NCI-H187 (cell line): ENCODE measurements at places on chromosomes 4 and X.

DNA sequence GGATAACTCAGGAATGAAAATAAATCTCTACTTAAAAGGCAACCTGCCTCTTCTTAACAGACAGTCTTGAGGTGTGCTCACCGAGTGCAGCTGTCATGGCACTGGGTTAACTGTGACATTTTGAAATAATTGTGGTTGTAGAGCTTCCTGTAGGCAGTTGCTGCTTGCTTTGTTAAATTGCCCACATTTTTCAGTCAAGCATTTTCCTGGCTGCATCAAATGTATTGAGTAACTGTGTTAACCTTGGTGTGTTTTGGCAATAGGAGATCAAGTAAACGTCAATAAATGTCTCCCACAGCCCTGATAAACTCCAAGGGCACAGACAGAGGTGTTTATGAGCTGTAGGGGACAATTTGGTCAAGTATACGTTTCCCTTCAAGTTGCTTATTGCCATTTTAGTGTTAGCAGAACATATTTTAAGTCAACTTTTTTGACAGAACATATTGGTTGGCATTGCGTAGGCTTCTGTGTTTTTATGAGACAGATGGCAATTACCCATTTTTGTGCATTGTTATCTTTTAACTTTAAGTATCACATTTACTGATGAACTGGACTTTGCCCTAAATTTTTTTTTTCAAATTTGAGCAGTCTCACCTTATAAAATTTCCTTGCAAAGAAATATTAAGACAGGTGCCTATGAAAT, 527.4 kb downstream of the C4orf33 start:
- DNase-seq: no peak

DNA sequence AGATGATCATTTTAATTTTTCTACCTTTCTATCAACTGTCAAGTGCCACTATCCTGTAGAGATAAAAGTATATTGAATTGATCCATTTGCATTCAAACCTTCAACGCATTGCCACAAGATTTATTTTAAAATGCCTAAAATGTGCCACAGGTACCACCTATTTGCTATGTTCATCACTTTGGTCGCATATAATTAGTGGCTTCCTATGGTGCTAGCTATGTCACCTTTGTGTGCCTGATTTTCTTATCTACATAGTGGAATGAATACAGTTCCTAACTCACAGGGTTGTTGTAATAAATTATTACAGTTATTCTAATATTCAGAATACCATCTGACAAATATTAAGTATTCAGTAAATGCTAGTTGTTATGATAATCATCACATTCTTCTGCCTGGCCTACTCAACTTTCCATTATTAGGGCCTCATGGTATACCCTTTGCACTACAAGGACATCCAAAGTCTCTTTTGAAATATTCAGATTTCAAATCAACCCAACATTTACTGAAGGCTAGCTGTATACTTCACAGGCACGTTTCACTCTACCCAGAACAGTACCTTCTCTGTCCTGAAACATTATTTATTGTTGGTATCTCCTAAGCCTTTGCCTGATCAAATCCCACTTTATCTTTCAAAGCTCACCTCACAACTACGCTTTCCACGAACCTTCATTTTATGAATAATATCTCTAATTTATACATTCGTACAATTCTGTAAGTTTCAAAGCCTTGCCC, 62.4 kb downstream of the ANXA10 start:
- no peak for DNase-seq

DNA sequence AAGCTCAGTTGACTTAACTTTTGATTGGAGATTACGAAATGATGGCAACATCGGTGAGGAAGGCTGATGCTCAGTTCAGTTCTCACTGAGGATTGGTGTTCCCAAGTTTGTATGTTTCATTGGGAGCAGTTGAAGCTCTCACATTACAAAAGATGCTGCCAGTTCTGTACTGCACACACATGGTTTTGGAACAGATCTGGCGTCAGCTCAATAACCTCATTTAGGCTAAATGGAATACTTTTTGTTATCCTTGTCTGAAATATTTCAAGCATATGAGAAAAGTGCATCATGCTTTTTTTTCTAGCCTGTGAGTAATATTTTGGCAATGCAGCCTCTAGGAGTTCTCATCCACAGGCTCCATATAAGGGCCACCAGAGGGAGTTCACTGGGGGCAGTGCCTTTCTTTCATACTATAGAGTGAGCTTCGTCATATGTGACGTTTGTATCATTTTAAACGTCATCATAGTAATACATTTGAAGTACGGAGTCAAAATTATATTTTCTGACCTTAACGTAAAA, 4.1 kb downstream of the ENPEP start:
- DNase-seq: no peak

DNA sequence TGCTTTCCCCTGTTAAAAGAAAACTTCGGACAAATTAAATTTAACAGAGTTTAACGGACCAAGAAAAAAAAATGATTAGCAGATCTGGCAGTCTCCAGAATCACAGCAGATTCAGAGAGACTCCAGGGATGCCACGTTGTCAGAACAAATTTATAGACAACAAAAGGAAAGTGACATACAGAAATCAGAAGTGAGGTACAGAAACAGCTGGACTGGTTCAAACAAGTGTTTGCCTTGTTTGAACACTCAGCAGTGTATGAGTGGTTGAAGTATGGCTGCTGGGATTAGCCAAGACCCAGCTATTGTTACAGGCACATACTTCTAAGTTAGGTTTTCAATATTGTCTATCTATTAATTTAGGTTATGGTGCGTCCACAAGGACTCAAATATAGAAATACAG, 19.1 kb downstream of the PIR start:
- no peak for DNase-seq

- DNase-seq: no peak
Measured at GRCh38 chrX:153922932-153923857, 2.9 kb downstream of the ARHGAP4 start.

DNA sequence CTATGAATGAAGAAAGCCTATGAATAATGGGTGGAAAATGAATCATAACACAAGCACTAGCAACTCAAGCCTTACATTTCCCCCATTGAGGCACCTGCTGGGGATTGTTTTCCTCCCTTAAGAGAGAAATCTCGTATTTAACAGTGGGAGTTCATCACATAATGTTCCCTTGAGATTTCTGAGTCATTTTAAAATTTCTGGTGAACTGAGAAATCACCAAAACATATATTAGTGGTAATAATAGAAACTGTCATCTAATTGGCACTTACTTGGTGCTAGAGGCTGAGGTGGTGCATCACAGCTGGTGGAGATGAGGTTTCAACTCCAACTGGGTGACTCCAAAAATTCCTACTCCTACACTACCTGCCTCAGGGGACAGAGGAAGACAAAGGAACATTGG, 561.3 kb upstream of the LCORL start:
- DNase-seq: no peak

GRCh38 chrX:153455571-153455970, 9.7 kb upstream of the TREX2 start:
- DNase-seq: no peak

- DNase-seq: no peak
Measured at GRCh38 chrX:136656361-136656964, 8.5 kb downstream of the CD40LG start.

- no peak for DNase-seq
Measured at GRCh38 chrX:39174241-39174771, 373.0 kb downstream of the MID1IP1 start.
